ENCODE measurements at places on chromosomes 12 and 14.

DNA sequence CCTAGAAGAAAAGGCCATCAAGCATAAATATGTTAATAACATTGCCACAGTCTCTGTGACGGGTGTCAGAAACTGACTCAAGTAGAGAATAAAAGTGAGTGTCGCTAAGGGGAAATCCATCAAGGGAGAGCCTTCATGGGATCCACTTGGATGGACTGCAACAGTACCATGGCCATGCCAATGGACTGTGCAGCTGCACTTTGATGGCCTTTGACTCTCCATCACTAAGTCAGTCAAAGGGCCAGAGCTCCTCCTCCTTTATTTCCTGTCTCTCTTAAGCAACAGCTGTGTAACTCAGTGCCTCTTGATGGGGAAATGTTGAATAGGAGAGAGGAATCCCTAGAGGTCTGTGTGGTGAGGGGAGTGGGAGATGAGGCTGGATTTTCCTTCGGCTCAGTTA is 335.2 kb downstream of the BMP4 start:
- DNase-seq: no peak

DNA sequence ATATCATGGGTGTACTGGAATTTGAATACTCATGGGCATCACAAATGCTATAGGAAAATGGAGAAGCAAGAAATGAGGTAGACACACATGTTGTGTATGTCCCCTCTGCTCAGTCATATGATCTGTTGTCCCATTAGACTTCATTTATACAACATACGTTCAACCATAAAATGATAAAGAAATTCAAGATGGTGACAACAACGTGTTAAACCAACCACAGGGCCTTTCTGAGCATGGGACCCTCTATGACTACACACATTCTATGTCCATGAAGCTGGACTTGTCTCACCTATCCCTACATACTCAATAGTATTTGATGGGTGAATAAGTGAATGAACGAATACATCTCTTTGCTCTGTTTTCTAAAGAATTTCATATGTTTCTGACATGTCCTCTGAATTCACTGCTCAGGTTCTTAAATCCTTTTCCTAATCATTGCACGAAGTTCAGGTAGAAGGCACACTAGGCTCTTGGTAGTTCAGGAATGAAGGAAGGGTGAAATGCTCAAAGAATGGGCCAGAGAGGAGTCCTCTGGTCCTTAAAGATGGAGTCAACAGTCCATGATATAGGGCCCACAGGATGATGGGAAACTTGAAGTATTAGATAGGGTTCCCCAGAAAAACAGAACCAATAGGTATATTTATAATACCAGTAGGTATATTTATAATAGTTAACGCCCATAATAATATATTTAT is 105.7 kb upstream of the PPM1H start:
- no peak for DNase-seq

- no peak for DNase-seq
Observed at GRCh38 chr12:3137268-3137781, 60.1 kb downstream of the TSPAN9 start.

- no peak for DNase-seq
Observed at GRCh38 chr12:87142342-87142741, 886.2 kb upstream of the MGAT4C start.

DNA sequence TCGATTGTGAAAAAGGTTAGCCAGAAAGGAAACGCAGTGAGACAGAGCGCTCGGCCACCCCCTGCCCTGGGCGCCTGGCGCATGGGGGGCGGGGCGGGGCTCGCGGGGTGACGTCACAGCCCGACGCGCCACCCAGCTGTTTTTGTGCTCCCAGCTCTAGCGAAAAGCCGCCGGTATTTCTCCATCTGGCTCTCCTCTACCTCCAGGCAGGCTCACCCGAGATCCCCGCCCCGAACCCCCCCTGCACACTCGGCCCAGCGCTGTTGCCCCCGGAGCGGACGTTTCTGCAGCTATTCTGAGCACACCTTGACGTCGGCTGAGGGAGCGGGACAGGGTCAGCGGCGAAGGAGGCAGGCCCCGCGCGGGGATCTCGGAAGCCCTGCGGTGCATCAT is at the start of gene GABARAPL1:
Gene GABARAPL1, plus strand, starts transcription at position 139 of the 393 bp plus-strand sequence. Its CDS starts 253 bp downstream, at position 392.
- peak; percentile 53 for DNase-seq

GRCh38 chr14:20687362-20688166 is 1.0 kb upstream of the ANG start:
- no peak for DNase-seq

DNA sequence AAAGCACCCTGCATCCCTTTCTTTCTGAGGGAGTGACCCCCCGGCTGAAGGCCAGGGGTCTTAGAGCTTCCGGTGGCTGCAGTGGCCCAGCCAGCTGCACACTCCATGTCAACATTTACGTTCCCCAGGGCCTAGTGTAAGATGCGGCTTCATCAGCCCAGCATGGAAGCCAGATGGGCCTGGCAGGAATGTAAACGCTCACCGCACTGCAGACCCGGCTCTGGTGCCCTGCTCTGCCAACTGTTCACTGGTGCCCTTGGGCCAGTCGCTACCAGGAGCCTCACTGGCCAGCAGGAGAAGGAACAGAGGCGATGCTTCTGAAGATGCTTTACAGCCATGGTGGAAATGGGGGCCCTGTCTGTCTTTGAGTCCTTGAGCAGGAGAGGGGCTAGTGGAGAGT is 8.6 kb upstream of the TMEM119 start:
- no peak for DNase-seq

DNA sequence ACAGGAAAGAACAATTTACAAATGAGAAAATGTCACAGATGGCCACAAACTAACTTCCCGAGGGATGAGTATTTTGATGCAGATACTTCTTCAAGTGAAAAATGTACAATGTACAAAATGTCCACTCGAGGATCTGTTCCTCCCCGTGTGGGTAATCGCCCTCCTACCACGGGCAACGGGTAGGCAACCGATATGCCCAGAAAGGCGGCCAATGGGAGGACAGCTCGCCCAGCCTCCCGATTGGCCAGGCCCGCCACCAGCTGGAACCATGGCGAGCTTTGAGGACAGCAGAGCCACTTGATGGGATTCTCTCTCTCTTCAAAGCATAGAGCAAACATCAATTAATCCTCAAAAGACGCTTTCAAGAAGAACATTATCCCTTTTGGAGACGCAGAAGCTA is 42.3 kb downstream of the DPF3 start:
- no peak for DNase-seq

GRCh38 chr12:25859976-25860375 is 98.5 kb upstream of the RASSF8 start:
- no peak for DNase-seq

DNA sequence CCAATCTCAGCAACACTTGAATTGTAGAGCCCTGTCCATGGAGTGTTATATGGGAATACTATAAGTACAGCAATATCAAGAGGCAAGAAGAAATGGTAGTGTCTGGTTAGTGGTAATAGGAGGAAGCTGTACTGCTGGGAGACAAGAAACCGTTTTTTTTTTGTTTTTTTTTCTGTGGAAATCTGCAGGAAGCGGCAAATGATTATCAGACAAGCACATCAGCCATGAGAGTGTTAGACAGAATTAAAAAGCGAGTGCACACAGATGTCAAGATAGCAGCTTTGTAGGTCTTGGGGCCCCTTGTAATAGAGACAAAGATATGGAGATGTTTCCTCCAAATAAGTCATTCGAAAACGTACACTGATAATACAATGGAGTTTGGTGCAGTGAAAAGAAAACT is 6.7 kb downstream of the TESPA1 start:
- DNase-seq: no peak

- no peak for DNase-seq
Observed at GRCh38 chr12:130357729-130358330, 20.1 kb downstream of the PIWIL1 start.

DNA sequence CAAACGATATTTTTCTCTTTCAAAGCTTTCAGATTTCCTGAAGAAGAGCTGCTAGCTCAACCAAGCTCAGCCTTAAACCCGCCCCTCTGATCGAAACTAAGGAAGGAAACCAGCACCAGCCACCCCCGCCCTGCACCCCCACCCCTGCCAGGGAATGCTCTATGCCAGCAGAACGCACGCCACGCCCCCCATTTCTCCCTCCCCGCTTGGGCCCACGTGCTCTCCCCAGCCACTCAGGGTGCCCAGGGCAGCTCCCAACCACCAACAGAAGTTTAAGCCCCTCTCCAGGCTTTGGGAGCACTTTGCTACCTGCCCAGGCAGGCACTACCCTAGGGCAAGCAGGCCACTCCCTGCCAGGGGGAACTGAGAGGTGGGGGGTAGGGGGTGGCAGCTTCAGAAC is 18.8 kb upstream of the KRT78 start:
- DNase-seq: no peak

- no peak for DNase-seq
Observed at GRCh38 chr12:79294590-79294989, 396.2 kb downstream of the PAWR start.

- DNase-seq: no peak
Observed at GRCh38 chr12:7144414-7145120, 14.4 kb downstream of the CLSTN3 start.

DNA sequence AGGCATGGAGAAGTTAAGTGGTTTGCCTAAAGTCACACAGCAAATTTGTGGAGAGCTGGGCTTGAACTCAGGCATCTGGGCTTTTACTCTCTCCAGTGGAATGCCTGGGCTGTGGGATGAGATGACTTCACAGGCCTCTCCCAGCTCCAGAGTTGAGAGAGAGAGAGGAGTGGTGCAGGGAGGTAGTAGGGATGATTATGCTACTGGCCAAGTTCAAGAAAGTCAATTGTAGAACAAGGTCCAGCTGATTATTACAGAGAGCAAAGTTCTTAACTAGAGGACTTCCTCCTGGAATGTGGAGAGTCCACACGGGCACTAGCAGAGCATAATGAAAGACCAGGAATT is 769 bp upstream of the EMP1 start:
- DNase-seq: no peak

GRCh38 chr12:29149691-29150281 is 708 bp downstream of the FAR2 start:
- no peak for DNase-seq

- no peak for DNase-seq
Observed at GRCh38 chr12:131076791-131077747, 123.4 kb downstream of the ADGRD1 start.

- no peak for DNase-seq
Observed at GRCh38 chr12:84636801-84637290, 275.8 kb downstream of the SLC6A15 start.

DNA sequence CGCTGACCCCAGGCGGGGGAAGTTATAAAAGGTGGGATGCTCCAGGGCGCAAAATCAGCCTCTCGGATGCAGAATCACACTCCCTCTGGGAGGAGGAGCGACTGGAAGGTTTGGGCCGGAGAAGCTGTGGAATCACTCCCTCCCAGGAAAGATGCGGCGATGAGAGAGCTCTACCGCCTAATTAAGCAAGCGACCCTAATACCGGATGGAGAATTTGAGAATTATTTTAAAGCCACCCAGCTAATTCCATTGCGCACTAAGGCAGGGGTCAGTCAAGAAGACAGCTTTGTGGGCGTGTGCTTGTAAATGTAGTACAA is 1.9 kb downstream of the COL2A1 start:
- no peak for DNase-seq

DNA sequence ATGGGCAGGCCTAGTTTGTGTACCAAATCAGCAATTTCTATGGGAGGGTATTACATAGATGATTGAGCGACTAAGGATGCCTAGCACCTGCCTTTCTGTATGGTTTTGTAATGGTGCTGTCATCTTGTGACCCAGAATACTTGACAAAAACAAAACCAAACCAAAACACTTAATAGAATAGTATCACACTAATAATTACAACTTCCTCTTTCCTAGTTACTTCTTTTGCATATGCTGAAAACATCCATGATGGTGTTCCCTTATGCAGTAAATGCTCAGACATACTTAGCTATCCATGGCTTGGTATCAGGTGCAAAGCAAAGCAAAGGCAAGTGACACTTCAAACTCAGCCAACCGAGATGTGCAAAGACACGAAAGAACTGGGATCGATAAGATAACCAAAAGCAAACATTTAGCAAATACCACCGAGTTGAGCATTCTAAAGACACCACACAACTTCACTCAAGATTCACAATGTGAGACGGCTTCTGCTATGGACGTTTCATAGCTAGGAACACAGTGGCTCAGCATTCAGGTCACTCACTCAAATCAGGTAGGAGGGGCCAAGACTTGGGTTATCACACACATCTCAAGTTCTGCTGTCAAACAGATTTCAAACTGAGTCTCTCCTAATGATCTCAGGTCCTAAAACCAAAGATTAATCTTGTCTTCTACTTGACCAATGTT is 24.3 kb downstream of the PPP1CC start:
- DNase-seq: no peak

GRCh38 chr12:25307818-25308217 is 57.1 kb upstream of the KRAS start:
- no peak for DNase-seq

GRCh38 chr12:14982991-14983390 is 10.1 kb downstream of the PDE6H start:
- no peak for DNase-seq

GRCh38 chr12:76506149-76506548 is 53.4 kb downstream of the OSBPL8 start:
- DNase-seq: no peak

DNA sequence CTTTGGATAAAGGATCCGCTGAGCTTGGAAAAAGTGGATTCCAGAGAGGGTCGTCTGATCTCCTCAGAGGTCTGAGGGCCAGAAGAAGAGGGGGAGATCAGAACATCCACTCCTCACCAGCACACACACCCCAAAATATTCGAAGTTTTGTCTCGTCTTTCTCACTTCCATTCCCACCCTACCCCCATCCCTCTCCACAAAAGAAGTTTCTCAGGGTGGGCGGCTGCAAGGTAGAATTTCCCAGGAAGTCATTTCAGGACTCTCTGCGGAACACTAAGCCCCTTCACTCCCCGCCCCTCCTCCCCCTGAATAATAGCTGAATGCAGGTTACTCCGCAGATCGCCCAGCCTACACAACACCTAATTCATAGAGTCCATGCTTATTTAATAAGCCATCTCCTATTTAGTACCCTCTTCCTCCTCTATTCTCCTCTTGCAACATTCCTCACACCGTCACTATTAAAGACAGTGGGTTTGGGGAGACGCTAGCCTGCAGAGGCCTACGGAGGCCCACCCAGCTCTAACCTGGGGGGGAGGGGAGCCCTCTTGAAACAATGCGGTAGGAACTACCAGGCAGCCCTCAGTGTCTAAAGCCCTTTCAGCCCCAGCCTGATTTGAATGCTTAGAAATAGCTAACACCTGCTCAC is 649 bp upstream of the SALL2 start:
- no peak for DNase-seq

DNA sequence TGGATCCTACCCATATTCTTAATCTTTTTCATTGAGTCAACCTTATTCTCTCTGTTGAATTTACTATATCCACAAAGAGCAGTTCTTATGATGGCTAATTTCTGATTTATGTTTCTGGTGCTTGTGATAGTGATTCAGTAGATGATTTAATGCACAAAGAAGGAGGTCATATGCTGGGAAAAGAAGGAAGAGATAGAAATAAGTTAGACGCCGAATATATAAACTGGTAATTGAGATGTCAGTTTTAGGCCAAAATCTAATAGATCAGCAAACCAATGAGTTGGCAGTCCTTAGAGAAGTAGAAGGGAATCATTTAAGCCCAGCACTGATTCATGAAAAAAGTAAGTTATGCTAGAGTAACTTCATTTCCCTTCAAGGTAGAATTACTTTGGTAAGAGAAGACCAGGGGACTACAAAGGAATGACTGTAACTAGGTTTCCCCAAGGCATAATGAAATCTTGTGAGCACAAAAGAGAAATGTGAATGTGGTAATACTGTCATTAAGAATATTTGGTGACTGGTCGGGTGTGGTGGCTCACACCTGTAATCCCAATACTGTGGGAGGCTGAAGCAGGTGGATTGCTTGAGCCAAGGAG is 132.4 kb downstream of the TGFB3 start:
- no peak for DNase-seq

GRCh38 chr12:6914947-6915788 is 788 bp downstream of the ENO2 start:
- no peak for DNase-seq

GRCh38 chr12:47774663-47775062 is 1.6 kb downstream of the SLC48A1 start:
- DNase-seq: no peak

Measured in cerebellar nuclear complex (tissue), 1 donor.